Sciatic nerve (tissue), 2 donors: ENCODE measurements at places on chromosomes 3 and 15. TPM values are rescaled to one million over a fixed set of nuclear protein-coding genes. Genes with fewer than 3 reads are reported as not detected.

- DNase-seq = no peak
Observed at GRCh38 chr3:160566499-160566898, 1.1 kb upstream of the KPNA4 start.

DNA sequence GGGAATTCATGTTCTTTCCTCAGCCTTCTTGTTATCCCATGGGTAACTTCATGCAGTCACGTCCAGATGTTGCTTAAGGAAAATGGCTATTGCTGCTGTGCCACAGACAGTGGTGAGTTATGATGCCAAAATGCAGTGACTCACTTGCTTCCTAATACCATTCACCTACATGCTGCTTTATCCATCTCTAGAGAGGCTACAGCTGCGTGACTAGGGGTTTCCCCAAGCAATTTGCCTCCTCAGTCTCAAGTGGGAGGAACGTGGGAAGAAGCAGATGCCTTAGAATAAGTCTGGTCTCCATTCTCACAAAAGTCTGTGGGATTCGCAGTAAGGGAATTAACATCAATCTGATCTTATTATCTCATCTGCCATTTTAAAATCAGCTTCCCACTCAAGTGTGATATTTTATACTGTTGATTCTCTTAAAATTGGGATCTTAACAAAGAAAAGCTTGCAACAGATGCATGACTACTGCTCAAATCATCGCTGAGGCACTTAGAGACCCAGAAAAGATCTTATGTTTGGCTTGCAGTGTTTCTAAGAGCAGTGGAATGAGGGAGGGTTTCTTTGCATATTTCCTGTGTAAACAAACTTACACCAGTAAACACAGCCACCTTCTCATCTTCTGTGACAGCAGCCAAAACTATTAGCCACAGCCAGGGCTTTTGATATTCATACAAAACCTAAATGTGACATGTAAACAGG lies 62.0 kb upstream of the ACP3 start:
- DNase-seq = no peak

DNA sequence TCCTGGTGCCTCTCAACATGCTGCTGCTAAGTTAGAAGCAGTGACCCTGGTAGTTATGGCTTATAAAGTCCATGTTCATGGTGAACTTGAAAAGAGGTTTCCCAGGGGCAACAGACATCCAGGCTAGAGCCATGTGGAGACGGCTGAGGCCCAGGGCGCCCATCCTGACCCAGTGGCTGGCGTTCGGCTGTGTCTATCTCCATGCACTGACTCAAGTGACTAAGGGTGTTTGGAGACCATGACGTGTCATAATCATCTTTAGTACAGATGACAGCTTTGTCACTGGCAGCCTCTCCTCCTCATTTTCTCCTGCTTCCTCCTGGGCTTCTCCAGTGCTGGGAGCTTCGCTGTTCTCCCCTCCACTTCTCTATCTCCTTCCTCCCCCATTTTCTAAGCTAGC lies 287.4 kb upstream of the LYSMD4 start:
- DNase-seq = no peak

GRCh38 chr3:138199851-138200250 lies 12.8 kb downstream of the ARMC8 start:
- DNase-seq = no peak

ARGFX gene
- total RNA-seq = not detected

DNA sequence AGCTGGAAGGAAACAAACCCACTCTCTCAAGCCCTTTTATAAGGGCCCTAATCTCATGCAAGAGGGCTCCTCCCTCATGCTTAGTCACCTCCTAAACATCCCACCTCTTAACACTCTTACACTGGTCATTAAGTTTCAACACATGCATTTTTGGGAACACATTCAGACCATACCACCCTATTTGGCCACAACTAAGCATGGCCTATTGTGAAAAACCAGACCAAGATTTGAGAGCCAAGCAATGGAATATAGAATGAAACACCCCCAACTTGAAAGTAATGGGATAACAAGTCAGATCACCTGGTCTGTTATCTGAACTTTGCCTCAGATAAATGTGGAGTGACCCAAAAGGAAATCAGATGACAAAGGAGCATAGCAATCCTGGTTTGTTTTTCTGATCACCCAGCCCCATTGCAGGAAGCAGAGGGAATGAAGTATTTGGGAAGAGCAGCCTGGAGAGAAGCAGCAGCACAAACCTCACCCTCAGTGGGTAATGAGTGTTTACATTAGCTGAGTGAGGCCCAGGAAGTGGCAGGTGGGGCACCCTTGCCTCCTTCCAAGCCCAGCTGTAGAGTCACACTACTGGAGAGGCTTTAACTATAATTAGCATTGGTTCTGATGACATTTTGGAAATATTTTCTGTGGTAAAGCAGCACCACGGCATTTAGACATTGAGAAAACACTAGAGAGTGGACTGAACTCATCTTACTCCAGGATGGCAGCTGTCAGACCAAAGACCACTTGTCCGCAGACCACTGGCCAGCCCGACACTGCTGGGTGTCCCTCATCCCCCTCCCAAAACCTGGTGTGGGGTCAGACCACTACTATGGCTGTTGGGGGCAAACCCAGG lies 48.8 kb upstream of the PRTG start:
- DNase-seq = no peak

AQP9 gene
- total RNA-seq = 9.3 TPM

DNA sequence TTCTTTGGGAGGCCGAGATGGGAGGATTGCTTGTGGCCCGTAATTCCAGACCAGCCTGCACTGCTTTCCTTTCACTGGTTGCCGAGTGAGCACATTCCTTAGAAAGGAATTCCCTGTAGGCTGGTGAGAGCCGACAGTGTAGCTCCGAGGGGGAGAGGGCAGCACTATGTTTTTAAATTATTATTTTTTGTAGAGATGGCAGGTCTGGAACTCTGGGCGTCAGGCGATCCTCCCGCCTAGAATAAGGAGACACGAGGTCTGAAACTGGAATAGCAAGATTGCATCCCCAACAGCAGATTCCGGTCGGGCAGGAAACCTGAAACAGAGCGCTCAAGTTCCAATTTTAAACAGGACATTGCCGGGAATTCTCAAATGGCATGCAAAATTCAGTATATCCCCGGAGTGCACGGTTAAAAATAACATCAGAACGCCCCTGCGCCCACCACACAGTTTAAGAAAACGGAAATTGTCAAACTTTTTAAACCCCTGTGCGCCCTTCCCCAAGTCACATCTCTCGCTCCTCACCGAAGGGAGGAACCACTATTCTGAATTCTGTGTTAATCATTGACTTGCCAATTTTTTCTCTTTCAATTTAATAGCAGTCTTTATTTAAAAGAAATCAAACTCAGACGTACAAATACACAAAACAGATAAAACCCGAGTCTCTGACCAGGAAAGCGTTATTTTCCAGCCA lies 643 bp upstream of the RNU5B-1 start:
- DNase-seq = no peak

DNA sequence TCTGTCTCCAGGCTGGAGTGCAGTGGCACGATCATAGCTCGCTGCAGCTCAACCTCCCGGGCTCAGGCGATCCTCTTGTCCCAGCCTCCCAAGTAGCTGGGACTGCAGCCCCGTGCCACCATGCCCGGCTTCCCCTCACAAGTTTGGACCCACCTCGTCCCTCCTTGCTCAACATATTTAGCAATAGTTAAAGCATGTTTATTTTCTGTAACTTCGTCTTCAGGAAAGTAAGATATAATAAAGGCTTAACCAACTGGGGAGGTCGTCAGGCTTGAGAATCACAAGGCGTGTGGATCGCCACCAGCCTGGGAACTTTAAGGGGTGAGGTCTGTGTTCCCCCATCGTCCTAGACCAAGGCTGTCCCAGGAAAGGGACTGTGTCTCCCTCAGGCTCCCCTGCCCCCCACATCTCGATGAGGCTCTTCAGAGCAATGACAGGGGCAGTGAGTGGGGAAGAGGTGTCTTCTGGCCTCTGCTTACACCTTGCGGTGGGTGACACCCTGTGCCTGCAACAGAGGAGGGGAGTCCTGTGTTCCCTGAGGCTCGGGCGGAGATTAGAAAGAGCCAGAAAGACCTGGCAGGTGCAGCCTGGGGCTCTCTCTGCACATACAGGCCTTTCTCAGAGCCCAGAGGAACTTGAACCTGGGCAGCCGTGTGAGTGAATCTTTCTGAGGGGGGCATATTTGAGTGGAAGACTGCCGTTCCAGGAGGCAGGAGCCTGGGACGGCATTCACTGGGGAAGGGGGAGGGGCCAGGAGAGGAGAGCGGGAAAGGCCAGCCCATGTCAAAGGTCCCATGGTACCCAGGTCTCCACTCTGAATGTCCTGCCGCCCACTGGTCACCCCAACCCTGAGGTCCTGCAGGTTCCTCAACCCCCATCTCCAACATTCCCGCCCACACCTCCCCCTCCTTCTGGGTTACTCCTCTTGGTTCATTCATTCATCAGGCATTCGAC lies 152.3 kb downstream of the SMAD6 start:
- DNase-seq = peak; percentile 54

DNA sequence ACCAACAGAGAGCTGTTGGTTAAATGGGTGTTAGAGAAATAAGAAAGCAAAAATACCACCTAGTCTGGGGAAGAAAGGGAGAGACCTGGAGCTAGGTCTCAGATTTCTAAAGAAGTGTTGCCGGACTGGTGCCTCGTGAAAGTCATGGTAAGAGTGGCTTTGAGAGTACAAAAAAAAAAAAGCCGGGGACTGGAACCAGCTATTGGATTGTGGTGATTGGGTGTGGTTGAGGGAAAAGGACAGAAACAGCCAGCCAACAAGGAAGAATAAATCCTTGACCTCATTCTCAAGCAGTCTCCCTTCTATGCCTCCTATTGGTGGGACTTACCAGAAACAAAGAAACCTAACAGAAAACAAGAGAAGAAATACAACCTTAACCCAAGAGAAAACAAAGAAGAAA lies 346.4 kb upstream of the KCNMB2 start:
- DNase-seq = no peak

DNA sequence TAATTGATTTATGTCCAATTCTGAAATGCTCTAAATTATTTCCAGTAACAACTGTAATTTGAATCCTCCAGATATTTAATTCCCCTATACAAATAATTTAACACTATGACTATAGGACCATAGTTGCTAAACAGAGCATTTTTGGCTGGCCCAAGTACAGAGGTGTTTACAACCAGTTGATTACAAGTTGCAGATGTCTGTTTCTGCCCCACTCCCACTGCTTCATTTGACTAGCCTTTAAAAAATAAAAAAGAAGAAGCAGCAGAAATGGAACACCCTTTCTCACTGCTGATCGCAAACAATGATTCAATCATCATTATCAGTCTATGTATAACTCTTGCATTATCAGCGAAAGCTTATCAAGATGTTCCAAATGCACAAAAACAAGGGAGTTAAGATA lies 54.6 kb downstream of the SENP7 start:
- DNase-seq = no peak

SNTN gene
- total RNA-seq = not detected
